AG04450 (cell line): ENCODE measurements at places on chromosomes 7 and 10. TPM values are rescaled to one million over a fixed set of nuclear protein-coding genes. Genes with fewer than 3 reads are reported as not detected.

GRCh38 chr10:96588060-96588554 is 1.3 kb upstream of the TM9SF3 start:
- no peak for DNase-seq

DNA sequence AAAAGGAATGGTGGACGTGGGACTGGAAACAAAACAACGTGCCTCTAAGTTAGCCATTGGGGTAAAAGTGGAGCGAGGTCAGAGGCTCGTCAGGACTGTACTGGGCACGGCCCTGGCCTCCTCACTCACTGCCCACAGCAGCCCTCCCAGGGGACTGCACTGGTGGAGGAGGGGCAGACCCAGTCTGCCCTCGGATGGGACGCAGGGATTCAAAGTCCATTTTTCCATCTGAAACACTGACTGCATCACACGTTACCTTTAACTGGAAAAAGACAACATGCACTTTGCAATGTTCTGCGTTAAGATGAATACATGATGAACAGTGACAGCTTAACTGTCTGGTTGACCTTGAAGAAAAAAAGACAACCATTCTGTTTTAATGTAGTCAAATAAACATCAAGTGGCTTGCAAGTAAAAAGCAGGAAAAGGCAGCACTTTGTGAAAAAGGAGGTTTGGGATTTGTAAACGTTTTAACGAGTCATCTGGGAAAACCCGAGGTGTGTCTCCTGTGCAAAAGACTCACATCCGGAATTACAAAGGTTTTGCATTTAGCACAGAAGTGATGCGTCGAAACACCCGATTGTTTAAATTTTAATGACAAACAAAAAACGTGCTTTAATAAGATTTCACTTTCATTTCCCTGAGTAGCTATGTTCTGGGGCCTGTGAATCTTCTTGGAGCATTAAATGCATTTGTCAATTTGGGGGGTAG is 18.8 kb downstream of the KLF6 start:
- DNase-seq: no peak

The LEP gene
- polyA plus RNA-seq: not detected in 2 replicates

The SPDYE1 gene
- polyA plus RNA-seq: not detected in 2 replicates
